ENCODE measurements at places on chromosomes 7 and 10.

DNA sequence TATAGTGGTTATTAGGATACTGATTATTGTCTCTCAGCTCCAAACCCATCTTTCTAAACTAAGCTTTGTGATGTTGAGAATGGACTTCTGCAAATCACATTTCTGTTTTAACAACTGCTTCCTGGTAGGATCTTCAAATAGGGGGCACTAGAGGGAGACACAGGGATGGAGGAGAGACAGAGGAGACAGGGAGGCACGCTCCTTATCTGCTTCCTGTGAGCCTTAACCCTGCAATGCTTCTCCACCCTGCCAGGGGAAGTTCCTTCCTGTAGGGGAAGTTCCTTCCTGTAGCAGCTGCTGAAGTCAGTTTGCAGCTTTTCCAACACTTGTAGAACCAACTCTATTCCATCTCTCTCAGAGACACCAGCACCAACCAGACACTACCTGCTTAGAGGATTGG is 847.2 kb downstream of the CCSER2 start:
- no peak for DNase-seq

- DNase-seq: no peak
Observed at GRCh38 chr7:24840563-24840962, 83.3 kb upstream of the GSDME start.

DNA sequence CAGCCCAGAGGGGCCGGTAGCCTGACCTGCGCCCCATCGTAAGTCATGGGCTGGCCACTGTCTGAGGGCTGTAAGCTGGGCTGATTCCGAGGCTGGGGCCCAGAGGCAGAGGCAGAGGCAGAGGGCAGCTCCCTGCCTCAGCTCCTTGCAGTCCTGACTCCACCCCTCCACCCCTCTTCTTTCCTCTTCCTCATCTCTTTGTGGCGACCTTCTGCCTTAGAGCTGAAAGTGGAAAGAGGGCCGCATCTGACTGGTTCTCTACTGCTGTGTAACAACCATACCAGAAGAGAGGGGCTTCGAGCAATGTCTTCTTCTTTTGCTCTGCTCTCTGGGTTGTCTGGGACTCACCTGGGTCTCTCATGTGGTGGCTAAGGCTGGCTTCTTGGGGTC is 179.1 kb downstream of the RPS24 start:
- DNase-seq: no peak

DNA sequence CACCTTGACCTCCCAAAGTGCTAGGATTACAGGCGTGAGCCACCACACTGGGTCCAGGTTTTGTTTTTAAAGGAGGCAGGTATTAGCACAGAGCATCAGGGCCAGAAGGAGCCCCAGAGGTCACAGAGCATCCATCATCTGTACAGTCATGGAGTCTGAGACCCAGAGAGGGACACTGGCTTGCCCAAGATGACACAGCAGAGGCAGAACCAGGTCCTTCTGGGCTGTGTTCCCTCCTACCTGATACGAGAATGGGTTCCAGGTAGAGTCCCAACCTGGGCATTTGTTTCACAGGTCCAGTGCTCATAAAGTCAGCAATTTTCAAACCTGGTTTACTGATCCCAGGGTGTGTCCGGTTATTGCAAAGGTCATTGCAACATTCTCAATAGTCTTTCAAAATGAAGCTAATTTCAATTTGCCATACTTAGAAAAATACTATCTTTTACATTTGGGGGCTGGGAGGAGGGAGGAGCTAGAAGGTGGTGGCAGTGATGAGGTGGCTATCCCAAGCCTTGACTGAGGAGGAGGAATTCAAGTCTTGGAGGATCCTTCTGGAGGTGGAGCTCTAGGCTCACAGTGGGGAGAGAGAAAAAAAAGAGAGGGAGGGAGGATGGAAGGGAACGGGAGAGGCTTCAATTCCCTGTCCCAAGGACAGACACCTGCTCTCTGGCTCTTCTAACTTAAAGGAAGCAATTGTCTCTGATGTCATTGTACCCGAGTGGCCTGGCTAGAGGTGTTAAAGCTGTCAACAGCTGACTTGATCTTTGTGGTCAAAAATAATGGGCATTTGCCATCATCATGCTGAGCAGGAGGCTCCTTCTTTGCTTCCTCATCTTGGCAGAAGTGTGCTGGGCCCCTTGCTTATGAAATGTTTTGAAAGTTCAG is 8.1 kb downstream of the MXI1 start:
- peak; percentile 77 for DNase-seq

DNA sequence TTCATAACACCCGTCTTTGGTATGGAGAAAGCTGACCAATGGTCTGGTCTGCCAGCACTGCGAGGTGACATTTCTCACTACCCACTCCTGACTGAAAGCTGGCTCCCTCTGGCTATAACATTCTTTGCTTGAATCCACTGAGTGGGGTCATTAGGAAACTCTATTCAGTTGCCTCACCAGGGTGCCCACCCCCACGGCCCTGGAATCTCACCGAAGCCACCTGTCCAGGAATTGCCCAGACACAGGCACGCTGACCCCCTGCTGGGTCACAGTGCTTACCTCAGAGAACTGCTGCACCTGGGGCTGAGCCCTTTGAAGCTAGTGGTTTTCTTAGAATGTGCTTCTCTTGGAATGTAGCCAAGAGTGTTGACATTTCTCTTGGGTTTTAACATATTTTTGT is 28.6 kb downstream of the HECW1 start:
- no peak for DNase-seq

- no peak for DNase-seq
Observed at GRCh38 chr10:103612462-103613365, 119.2 kb downstream of the NEURL1 start.

- DNase-seq: no peak
Observed at GRCh38 chr10:104557966-104558365, 83.1 kb upstream of the SORCS3 start.

DNA sequence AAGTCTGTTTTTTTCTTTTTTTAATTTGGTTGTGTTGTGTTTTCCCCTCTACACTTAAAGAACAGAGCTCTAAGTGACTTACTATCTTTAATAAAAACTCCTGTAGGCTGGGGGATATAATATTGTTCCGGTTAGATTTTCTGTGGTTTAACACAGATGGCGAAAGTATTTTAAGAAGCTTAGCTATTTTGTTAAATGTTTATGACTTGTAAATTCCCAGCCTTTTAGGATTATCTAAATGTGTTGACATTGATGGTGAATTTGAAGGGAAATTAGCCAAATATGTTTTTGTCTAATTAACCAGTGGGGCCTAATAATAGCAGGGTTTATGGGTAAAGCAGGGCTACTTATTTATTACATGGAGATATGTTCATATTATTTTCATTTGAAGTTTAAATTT is 538.5 kb downstream of the INHBA start:
- DNase-seq: no peak

DNA sequence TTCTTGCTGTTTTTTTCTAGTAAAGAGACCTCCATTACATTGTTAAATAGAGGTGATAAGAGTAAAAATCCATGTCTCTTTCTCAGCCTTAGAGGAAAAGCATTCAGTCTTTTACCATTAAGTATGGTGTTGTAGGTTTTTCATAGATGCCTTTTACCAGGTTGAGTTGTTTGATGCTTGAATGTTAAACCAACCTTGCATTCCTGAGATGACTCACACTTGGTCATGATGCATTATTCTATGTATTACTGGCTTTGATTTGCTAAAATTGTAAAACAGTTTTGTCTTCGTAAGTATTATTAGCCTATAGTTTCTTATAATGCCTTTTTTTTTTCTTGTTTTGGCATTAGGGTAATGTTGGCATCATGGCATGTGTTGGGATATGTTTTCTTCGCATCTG is 90.0 kb downstream of the ANKRD61 start:
- peak; percentile 22 for DNase-seq

GRCh38 chr7:39847227-39847626 is 102.8 kb upstream of the CDK13 start:
- no peak for DNase-seq

GRCh38 chr7:118836933-118837332 is 612.4 kb downstream of the ANKRD7 start:
- no peak for DNase-seq

GRCh38 chr7:112495810-112496462 is 15.1 kb downstream of the LSMEM1 start:
- DNase-seq: peak; percentile 59

GRCh38 chr7:147857152-147858140 is 733.1 kb upstream of the C7orf33 start:
- no peak for DNase-seq

DNA sequence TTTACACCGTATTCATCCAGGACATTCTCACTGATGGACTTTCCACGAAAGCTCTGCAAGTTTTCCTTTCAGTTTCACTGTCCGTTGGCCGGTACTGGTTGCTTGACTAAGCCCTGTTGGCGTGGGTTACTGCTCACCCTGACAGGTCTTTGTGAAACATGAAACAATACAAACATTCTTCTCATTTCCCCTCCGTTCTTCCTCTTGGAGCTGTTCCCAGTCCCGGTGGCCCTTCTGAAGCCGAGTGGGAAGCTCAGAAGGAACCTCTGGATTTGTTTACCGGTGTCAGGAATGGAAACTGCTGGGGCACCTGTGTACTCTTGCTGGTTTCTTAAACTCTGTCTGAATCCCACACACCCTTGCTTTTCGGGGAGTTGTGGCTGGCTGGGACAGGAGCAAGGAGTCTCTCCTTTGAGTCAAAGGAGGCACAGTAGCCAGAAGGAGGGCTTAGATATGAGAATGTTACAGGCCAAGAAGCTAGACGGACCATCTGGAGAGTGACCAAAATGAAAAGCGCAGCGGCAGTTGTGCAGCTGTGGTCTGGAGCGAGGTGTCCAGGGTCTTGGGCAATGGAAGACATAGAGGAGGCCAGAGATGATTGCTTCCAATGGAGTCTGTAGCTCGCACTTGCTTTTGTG is 45.7 kb downstream of the LYZL2 start:
- peak; percentile 17 for DNase-seq

GRCh38 chr10:72503241-72503640 is 122.6 kb downstream of the MICU1 start:
- DNase-seq: peak; percentile 4

DNA sequence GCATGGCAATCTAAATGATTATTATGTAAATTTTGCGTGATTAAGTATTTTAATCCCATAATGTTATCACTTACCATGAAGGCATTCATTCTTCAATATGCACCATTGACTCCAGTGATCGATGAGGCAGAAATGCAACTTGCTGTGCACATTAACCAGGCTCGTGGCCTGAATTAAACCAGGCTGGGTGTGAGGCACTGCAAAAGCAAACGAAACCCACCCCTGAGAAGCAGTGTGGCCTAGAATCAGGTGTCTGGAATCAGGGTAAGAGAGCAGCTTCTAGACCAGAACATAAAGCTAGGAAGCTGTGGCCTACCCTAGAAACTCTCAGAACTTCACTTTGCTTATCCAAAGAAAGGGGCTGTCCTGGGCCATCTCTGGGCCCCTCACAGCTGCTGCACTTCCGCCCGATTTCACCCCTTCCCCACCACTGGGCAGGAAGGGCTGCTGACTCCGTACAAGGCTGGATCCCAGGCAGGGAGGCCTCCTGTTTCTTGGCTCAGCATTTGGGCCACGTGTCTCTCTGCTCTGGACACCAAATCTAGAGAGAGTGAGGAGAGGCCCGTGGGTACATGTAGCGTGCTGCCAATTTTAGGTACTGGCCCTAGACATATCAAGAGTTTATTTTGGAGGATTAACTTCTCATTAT is 4.4 kb downstream of the PTPRE start:
- DNase-seq: no peak

DNA sequence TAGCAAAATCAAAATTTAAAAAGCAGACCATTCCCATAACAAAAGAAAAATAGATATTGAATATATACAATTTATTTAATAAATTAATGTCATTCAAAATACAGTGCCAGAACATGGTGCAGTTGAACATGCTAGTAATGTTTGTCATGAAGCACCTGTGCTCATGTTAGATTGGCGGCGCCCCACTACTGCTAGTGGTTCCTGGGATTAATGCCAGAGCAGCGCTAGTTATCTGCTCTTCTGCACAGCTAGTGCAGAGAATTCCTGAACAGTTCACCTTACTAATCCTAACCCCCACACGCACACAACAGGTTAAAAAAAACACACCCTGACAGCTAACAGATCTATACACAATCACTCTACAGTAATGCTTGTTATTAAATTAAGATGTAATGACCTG is 23.4 kb downstream of the KBTBD2 start:
- DNase-seq: no peak

GRCh38 chr10:85919491-85920021 is 447.0 kb downstream of the GRID1 start:
- no peak for DNase-seq

DNA sequence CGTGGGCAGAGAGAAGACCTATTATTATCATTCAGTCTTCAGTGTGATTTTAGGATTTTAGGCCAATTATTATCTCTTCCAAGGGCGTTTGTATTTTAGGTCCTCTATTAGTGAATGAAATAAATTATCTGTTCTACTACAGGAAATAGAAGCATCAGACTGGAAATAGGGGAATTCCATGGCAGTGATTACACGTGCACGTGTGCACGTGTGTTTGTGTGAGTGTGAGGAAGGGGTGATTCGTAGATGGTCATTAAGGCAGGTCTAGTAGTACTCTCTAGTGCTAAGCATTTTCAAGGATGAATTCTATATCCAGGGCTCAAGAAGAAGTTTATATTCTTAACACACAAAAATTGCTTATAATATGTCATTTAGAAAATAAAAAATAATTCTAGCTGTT is 623.2 kb downstream of the GATA3 start:
- no peak for DNase-seq

DNA sequence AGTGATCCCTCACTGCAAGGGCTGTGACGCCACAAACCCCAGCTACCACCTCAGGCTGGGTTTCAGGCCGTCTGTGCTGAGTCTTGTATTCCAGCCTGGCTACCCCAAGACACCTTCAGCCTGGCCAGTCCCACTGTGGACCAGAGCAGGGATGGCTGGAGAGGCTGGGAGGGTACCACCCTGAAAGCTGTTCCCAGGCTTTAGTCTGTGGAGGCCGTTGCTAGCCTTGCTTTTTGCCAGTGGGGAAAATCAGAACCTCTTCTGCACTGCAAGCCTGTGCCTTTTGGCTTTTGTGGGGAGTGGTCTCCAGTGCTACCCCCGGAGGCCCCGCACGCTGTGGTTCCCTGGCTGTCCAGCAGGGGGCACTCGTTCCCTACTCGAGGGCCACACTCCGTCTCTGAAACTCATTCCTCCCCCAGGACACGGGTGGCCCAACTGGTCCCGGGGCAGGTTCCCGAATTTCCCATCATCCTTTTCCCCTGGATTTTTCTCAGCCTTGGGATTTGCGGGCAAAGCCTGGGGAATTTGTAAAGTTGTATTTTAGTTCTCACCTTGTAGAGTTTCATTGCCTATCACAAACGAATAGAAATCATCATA is 128.4 kb upstream of the BTBD16 start:
- DNase-seq: no peak

DNA sequence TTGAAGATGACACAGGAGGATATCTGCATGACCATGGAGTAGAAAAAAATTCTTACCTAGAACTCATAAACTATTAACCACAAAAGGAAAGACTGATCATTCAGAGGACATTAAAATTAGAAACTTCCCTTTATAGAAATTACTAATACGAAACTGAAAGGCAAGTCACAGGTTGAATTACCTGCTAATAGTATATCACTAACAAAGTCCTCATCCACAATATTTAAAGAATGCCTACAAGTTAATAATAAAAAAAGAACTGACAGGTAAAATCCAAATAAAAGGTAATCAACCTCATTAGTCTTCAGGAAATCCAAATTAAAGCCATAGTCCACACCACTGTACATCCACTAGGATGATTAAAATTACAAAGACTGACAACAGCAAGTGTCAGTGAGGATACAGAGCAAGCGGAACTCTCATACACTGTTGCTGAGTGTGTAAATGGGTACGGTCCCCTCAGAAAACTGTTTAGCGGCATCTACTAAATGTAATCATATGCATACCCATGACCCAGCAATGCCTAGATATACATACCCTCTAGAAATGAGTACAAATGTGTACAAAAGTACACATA is 71.2 kb downstream of the ARHGAP21 start:
- DNase-seq: no peak

- DNase-seq: peak; percentile 19
Observed at GRCh38 chr10:72567889-72568640, 57.8 kb downstream of the MICU1 start.
